Mesendoderm (in vitro differentiated cells): ENCODE measurements at places on chromosomes 16 and 17.
A peak's percentile ranks its signal among the peaks of the same experiment; 100 is the strongest.

DNA sequence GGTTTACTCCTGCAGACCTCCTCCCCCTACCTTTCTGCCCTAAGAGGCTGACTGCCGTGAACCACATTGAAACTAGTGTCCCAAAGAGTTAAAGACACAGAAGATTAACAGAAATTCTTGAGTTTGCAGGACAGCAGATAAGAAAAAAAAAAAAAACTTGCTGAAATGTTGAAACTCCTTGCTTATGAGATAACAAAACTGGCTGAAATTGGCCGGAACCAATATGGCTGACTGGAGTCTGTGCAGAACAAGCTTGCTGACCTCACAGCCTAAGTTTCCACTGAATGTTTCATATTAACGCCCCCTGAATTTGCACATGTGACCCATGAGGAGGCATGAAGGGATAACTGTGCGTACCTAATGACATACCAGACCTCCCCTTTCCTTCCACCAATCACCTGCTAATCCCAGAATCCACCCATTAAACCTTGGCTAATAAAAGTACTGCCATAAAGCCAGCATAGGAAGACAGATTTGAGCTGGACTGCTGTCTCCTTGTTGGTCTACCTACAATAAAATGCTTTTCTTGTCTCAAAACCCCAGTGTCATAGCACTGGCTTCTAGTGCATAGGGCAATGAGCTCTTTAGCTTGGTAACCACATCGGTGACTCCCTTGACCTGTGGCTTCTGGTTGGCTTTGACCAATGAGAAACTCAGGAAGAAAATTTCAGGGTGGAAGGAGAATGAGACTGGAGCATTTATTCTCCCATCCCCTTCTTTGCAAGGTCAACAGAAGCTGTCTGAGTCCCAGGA, 80.1 kb downstream of the PMP22 start:
- H3K27ac ChIP-seq, result no peak overlapping the region
- H3K36me3 ChIP-seq, result no peaks in the 10 kb centered on the region
- no peak for DNase-seq
- H3K27me3 ChIP-seq, result no peaks in the 10 kb centered on the region
- peaks cover 2% of the 10 kb centered on the region for H3K4me1 ChIP-seq

GRCh38 chr17:38603786-38604478, 1.8 kb downstream of the SRCIN1 start:
- no peaks in the 10 kb centered on the region for H3K36me3 ChIP-seq
- no peak overlapping the region for H3K27ac ChIP-seq
- DNase-seq, result no peak
- H3K4me1 ChIP-seq, result peaks cover 12% of the 10 kb centered on the region

DNA sequence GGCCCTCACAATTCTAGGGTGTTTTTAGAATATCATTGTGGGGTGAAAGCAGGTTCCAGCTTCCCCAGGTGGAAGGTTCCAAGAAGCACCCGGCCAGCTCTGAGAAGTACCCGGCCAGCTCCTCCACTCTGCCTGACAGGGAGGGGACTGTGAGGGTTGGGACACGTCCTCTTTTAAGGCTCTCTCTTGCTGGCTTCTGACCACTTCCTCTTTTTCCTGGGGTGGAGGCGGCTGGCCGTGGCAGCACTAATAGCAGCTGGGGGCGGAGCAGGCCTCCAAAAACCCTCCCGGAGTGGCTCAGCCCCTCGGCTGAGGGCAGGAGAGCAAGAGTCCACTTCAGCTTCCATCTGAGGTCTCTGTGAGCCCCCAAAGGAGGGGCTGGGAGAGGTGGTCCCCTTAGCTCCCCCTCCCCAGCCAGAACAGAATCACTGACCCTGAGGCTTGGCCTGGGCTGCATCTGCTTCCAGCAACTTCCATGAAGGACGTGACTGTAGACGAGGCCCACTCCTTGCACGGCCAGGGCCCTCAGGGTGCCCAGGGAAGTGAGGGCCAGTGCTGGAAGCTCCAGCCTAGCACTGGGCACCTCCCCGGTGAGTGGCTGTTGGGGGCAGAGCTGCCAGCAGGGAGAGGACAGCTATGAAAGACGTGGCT, 26.7 kb upstream of the PLCG2 start:
- no peak overlapping the region for H3K4me3 ChIP-seq
- H3K27me3 ChIP-seq, result no peaks in the 10 kb centered on the region
- peak; percentile 49 for DNase-seq
- H3K4me1 ChIP-seq, result no peaks in the 10 kb centered on the region
- no peak overlapping the region for H3K27ac ChIP-seq

DNA sequence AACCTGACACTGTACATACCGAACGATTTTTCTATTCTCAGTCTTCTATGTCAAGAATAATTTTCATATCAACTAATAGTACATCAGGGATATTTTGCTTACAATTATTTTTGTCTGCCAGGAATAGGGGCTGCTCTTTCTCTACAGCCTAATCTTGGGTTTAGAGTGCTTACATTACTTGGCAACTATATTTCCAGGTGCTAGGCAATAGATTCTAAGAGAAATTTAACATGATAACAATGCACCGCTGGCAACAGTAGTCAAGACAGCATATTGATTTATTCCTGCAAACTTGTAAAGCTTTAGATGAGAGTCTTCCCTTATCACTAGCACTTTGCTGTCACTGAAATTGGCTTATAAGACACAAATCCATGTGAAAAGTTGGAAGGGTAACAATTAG, 935.9 kb downstream of the CDH11 start:
- no peaks in the 10 kb centered on the region for H3K36me3 ChIP-seq
- no peak overlapping the region for H3K4me3 ChIP-seq
- no peaks in the 10 kb centered on the region for H3K4me1 ChIP-seq
- H3K27me3 ChIP-seq, result no peaks in the 10 kb centered on the region
- no peak for DNase-seq

GRCh38 chr17:64081802-64082799, 47.8 kb downstream of the ERN1 start:
- H3K4me1 ChIP-seq, result peaks cover 15% of the 10 kb centered on the region
- no peaks in the 10 kb centered on the region for H3K36me3 ChIP-seq
- no peak overlapping the region for H3K4me3 ChIP-seq
- peak overlapping the region; percentile 9 for H3K27ac ChIP-seq
- H3K27me3 ChIP-seq, result no peaks in the 10 kb centered on the region

DNA sequence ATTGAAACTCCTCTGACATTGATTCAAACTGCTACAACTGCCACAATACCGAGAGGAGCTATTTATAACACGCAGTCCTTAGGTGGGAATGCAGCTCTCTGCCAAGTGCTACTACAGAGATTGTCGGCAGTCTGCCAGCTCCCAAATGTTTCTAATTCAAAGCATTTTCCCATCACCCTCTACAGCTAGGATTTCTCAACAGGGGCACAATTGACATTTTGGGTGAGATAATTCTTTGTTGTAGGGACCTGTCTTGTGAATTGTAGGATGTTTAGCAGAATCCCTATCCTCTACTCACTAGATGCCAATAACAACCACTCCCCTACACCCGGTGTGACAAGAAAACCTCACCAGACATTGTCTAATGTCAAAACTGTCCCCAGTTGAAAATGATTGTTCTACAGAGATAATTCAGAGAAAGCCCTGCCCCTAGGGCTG, 7.8 kb upstream of the N4BP1 start:
- no peak overlapping the region for H3K27ac ChIP-seq
- H3K27me3 ChIP-seq, result no peaks in the 10 kb centered on the region
- peaks cover 2% of the 10 kb centered on the region for H3K4me1 ChIP-seq
- H3K36me3 ChIP-seq, result no peaks in the 10 kb centered on the region
- H3K4me3 ChIP-seq, result no peak overlapping the region

DNA sequence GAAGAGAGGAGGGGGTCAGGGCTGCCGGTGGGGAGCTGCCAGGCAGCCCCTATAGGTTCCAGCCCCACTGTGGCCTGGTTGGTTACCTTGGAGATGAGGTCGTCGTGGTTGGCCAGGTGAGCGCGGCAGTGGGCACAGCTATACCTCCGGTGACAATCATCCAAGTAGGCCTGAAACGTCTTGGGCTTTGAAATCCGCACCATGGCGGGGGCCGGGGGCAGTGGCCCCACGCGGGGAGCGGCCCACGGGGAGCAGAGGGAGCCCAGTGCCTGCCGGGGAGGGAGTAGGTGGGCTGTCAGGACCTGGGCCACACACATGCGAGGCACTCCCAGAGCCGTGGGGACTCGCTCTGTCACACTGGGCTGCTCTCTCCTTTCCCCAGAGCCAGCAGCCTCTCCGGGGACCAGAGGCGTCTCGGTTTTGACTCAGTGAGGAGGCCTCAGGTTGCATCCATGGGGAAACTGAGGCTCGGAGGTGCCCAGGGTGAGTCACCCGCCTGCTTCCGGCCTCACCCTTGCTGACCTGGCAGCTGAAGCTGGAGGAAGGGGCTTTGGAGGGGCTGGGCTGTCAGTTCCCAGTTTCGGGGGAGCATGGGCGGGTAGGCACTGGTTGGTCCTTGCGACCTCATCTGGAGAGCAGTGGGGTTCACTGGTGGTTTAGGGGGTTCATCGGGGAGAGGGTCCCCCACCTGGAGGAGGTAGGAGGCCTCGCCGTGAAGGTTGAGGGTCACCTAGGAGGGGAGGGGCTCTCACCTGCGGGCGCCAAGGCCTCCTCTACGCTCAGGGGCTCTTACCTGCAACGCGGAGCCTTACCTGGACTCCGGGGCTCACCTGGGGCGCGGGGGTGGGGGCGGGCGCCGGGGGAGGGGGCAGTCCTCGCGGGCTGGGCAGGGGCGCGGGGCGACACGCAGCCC, 591 bp downstream of the YPEL3 start:
- H3K36me3 ChIP-seq, result no peaks in the 10 kb centered on the region
- no peak overlapping the region for H3K4me3 ChIP-seq
- no peaks in the 10 kb centered on the region for H3K27me3 ChIP-seq
- no peak overlapping the region for H3K27ac ChIP-seq
- no peak for DNase-seq
